Suppressor macrophage treated with lipopolysaccharide for 4 hours (primary cell): ENCODE measurements at places on chromosomes 12 and 14.

DNA sequence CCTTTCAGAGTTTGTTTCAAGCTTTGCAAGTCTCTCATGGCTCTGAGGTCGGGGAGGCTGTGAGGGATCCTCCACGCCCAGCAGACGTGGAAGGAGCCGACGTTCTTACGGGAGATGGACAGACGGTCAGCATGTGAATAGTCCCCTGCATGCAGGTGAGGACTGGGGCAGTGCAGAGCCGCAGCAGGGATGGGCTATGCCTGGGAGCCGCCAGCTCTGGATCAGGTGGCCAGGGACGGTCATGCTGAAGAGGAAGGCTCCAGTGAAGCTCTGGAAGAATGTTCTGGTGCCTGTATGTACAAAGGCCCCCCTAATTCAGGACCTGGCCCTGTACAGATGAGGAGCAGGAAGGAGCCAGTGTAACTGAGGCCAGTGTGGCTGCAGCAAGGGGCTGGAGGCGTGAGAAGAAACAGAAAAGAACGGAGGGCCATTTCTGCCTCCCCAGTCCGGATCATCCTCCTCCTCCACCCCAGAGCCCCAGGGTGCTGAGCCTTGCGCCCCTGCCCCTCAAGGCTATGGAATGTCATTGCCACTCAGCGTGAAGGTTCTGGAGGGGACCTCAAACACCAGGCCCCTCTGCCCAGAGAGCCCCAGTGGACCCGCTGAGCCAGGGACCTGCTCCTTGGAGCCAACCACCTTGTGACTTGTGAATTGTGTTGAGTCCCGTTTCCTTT is 96.8 kb upstream of the DIO3 start:
- DNase-seq: no peak

DNA sequence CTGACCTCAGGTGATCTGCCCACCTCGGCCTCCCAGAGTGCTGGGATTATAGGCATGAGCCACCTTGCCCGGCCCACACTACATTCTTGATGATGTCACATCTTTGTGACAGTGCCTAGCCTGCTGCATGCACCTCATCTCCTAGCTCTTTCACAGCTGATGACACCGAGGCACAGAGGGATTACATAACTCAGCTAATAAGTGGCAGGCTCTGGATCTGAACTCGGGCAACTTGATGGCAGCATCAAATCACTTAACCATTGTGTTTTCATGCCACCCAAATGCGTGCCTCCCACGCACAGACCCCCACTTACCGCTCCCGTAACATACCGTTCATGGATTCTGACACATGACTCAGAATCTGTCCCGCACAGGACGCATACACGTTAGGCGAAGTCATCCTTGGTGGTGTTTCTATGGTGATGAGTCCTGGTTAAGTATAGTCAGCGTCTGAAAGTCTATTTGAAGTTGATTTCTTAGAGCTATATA is 7.4 kb downstream of the TMEM120B start:
- DNase-seq: no peak

GRCh38 chr12:19190292-19191031 is 60.9 kb downstream of the PLEKHA5 start:
- DNase-seq: peak; percentile 76

GRCh38 chr12:89468017-89468416 is 56.6 kb downstream of the GALNT4 start:
- no peak for DNase-seq

DNA sequence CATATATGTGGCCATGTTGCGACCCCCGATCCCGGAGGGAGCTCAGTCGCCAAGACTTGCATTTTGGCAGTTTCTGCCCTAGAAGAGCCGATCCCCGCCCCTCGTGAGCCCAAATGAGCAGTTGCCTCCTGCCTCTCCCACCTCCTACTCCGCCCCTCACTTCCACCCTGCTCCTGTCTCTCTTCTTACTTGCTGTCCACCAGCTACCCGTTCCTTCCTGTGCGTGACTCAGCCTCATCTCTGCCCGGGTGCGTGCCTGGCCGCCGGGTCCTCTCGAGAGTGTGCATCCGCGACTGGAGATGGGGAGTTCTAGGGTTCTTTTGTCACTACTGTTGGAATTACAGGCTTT is 585 bp downstream of the GPATCH2L start:
- DNase-seq: peak; percentile 85
